ENCODE measurements at places on chromosomes 13 and 19.

GRCh38 chr19:41386442-41386841, 10.1 kb downstream of the TMEM91 start:
- DNase-seq, result no peak

GRCh38 chr19:38265213-38265861, 964 bp downstream of the SPINT2 start:
- DNase-seq, result no peak

- no peak for DNase-seq
Measured at GRCh38 chr19:38409631-38410133, 6.8 kb downstream of the FAM98C start.

GRCh38 chr19:33470686-33471085, 50.9 kb downstream of the PEPD start:
- DNase-seq, result no peak

GRCh38 chr13:100566543-100566942, 22.0 kb downstream of the GGACT start:
- no peak for DNase-seq

DNA sequence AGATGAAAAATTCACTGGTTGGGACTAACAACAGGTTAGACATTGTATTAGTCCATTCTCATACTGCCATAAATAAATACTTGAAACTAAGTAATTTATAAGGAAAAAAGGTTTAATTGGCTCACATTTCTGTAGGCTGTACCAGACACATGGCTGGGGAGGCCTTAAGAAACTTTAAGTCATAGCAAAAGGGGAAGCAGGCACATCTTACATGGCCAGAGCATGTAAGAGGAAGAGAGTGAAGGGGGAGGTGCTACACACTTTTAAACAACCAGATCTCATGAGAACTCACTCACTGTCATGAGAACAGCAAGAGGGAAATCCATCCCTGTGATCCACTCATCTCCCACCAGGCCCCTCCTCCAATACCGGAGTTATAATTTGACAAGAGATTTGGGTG, 125.9 kb downstream of the SUCLA2 start:
- DNase-seq, result no peak

DNA sequence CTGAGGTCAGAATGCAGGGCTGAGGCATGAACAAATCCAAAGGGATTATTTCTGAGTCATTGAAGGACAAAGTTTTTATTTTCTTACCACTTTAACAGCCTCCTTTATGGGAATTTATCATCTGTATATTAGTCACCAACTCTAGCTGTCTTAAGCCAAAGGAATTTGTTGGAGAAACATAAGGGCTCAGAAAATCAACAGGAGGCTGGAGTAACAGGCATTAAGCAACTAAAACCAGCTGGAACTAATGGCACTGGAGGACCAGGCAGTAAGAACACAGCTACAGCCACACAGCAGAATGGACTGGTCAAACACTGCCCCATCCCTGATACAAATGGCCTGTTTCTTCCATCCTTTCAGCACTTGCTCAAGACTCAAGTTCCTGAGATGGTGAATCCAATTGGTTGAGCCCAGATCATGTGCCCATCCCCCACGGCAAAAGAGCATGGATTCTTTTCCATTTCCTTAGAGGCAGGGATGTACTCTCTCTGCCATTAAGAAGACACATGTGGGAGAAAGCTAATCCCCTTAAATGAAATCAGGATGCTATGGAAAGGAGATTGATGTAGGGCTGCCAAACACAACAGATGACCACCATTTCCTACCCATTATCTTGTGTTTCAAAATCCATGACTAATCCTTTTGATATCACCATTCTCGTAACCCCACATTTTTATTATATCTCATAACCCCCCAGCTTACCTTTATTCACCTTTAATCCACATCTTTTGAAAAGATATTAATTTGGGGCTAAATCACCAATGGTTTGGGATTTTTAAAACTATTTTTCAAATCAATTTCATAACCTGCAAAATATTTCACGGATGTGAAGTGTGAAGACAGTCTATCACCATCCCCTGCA, 157.0 kb upstream of the FNDC3A start:
- DNase-seq, result no peak

GRCh38 chr13:28318496-28318895, 176.4 kb downstream of the FLT1 start:
- DNase-seq, result no peak

- DNase-seq, result no peak
Measured at GRCh38 chr13:70534466-70534865, 426.2 kb upstream of the KLHL1 start.

- no peak for DNase-seq
Measured at GRCh38 chr13:30105381-30105780, 202.0 kb downstream of the KATNAL1 start.

DNA sequence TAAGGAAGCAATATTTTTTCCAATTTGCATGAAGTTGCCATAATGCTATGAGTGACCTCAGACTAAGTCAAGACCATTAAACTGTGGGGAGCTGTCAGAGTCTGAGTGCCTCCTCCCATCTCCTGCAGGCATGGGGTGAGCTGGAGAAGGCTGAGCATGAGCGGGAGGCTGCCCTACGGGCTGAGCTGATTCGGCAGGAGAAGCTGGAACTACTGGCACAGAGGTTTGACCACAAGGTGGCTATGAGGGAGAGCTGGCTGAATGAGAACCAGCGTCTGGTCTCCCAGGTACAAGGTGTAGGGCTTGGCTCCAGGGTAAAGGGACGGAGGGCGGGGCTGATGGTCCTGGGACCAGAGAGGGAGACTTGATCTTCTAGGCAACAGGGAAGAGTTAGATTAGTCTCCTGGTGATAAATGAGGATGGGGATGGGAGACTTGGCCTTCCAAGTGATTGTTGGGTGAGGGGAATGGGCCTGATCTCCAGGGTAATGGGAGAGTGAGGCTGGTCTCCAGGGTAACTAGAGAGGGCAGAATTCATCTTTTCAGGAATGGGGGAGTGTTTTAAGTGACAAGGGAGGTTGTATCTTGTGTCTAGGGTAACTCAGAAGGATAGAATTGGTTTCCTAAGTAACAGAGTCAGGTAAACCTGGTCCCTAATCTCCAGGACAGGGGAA, 36.0 kb downstream of the SPTBN4 start:
- DNase-seq, result no peak

GRCh38 chr19:50882188-50882587, 8.9 kb downstream of the KLK2 start:
- DNase-seq, result no peak

GRCh38 chr13:100491164-100491842, 97.3 kb downstream of the GGACT start:
- DNase-seq, result no peak

DNA sequence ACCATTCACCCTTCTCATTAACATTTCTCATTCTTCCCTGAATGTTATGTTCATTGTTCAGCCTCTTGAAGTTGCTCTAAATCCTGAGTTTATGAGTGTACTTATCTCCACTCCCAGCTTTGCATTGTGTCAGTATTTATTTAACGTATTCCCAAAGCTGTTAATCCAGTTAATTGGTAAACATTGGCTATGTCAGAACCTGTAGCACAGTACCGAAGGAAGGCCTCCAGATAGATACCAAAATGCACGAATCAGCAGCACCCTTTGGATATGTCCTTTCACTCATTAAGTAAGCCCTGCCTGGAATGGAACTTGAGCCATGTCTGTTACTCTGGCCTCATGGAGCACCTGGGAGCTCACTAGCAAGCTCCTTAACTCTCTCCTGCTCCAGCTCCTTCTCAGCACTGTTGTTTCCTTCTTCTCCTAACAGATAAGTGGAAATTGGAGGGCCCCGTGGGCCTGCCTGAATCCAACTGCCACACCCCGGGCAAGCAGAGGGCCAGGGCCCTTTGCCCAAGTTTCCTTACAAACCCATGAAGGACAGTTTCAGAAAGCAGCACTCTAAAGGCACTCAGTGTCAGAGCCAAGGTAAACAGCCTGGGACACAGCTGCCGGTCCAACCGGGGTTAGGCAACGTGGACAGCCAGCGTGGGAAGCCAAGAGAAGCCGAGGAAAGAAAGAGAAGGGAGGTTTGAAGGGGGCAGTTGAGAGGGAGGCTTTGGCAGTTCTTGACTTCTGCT, 155.0 kb upstream of the SERP2 start:
- DNase-seq, result no peak

GRCh38 chr13:56886398-56886797, 254.3 kb upstream of the PRR20A start:
- DNase-seq, result no peak

DNA sequence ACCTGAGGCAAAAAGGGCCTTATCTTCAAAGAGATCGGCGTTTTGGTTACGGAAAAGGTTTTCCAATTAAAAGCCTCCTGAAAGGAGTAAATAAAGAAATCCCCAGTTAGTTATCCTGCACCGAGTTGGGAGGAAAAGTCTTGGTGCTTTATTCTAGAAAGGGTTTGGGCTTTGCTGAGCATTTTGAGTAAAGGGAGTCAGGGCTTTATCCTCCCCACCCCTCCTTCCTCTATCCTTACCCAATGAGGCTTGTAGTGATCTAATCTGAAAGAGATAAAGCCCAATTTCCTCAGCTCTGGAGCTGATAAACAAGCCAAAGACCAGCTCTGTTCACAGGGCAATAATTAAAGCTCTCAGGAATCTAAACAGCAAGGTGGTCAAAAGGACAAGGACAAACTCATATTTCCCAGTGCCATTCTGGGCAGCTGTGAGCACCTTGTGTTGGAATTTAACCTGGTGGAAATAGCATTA, 188.9 kb upstream of the TSC22D1 start:
- no peak for DNase-seq

DNA sequence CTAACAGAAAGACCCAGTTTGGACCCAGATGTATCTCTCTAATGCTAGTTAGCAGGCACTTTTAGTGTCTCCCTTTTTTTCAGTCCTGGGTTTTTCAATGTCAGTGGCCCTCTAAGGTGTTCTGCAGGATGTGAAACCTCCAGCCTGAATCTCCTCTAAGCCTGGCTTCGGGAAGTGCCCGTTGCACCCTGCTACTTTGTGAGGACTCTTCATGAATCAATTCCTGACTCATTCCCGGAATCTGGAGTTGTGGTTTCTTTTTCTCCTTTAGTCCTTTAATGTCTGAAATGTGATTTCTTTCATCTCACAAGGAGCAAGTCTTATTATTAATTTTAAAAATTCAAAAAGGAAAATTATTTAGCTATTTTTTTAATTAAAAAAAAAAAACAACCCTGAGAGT, 116.0 kb downstream of the ZNF536 start:
- DNase-seq, result no peak

GRCh38 chr13:111021270-111021669, 93.8 kb upstream of the ARHGEF7 start:
- DNase-seq, result no peak

Measured in activated T-helper 9 cell treated with anti-CD3 and anti-CD28 coated beads, Interleukin-2, amount 50 U/mL, for 16 hours (primary cell).